Left colon (tissue), 2 donors: ENCODE measurements at places on chromosomes 6 and 20.

GRCh38 chr6:43972913-43973300 lies 154.3 kb downstream of the MRPL14 start:
- DNase-seq: peak; percentile 54

DNA sequence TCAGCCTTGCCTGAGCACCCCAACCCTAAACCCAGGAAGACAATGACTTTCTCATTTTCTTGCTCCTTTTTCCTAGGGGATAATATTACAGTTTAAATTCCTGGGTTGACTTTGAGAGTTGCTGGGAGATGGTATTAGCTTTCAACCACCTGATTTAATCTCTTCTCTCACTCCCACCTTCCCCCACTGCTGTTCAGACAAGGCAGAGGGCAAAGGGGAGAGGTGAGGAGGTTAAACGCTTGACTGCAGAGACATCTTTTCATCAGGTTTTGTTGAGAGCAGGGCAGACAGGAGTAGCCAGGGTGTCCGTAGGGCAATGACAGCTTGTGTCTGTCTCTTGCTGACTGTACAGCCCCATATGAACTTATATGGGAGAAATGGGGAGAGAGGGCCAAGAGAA lies 811.2 kb downstream of the MAFB start:
- no peak for DNase-seq

DNA sequence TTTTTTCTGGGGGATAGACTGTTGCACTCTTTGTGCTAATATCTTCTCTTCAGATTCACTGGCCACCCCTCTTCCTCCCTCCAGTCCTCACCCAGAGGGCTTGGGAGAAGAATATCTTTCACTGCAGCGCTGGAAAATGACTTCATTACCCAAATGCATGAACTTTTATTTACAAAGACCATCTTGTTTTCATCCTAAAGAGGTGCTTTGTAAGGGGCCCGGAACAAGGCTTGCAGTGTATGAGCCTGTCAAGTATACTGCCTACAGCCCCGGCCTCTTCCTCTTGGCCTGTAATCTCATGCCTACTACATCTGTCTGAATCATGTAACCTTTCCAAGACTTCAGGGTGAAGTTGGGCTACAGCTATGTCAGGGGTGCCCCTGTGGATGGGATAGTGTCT lies 554 bp upstream of the LAMA4 start:
- DNase-seq: no peak

- DNase-seq: no peak
Measured at GRCh38 chr6:98380589-98380988, 453.8 kb upstream of the POU3F2 start.

DNA sequence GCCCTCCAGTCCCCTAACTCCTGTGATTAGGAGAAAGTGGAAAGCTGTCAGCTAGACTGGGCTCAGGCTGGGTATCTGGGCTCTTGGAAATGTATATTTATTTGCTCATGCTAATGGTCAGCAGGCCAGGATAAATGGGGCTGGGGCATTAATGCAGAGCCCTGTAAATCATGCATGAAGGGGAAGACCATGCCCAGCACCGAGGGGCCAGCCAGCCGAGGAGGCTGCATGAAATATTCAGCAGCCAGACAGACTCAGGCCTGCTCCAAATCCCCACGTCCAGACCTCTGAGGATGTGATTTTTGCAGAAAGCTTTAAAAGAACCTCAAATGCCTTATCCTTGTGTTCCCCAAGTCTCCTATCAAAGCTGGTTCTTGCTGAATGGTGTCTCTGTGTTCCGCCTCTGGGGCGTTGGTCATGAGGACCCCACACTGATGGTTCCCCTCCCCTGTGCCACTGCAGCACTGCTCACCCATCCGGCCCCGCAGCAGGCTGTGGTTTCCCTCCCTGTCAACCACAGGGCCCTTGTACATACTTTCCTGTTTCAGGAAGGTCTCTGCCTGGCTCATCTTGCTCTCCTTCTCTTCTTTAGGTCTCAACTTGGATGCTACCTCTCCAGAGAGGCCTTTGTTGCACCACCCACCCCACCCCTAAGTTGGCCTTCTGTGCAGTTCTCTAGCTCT lies 358.4 kb downstream of the CDH26 start:
- no peak for DNase-seq

- no peak for DNase-seq
Measured at GRCh38 chr6:114131945-114132344, 161.0 kb upstream of the HDAC2 start.

DNA sequence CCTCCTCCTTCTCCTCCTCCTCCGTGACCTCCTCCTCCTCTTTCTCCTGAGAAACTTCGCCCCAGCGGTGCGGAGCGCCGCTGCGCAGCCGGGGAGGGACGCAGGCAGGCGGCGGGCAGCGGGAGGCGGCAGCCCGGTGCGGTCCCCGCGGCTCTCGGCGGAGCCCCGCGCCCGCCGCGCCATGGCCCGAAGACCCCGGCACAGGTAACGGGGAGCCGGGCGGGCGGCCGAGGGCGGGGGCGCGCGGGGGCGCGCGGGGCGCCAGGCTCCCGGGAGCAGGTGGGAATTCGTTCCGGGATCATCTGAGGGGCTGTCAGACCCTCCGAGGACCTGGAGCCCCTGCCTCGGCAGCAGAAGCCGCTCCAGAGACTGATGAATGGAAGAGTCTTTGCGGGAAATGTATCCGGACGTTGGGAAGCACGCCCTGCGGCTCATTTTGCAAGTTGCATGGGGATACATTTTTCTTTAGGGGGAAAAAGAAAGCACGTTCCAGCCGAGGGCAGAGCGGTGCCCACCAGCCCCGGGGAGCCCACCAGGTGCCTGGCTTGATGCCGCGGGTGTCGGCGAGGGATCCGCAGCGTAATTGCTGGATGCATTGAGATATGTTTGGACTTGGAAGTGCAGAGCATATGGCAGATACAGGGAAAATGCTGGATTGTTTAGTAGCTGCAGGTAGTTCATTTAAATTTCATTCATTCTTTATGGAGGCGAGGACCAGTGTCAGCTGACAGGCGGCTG lies 394 bp downstream of the MYB start:
- no peak for DNase-seq

- no peak for DNase-seq
Measured at GRCh38 chr20:9161311-9161710, 92.4 kb downstream of the PLCB4 start.

GRCh38 chr6:92753956-92754355 lies 665.4 kb downstream of the EPHA7 start:
- DNase-seq: no peak

- no peak for DNase-seq
Measured at GRCh38 chr6:168448243-168448855, 7.4 kb downstream of the SMOC2 start.

DNA sequence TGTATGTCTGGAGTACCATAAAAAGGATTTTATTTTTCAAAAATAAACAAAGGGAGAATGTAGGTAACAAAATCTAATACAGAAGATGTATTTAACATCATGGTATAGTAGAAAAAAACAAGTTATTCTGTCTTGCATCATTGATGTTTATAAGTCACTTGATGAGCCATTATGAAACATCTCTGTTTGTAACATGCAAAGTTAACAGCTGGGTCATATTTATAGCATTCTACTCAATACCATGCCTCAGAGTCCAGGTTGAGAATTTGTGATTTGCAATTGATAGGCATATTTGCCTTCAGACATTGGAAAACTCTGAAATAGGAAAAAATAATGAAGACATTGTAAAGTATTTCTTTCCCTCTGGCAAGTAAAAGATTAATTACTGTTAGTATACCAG lies 52.3 kb upstream of the IL20RA start:
- DNase-seq: no peak

DNA sequence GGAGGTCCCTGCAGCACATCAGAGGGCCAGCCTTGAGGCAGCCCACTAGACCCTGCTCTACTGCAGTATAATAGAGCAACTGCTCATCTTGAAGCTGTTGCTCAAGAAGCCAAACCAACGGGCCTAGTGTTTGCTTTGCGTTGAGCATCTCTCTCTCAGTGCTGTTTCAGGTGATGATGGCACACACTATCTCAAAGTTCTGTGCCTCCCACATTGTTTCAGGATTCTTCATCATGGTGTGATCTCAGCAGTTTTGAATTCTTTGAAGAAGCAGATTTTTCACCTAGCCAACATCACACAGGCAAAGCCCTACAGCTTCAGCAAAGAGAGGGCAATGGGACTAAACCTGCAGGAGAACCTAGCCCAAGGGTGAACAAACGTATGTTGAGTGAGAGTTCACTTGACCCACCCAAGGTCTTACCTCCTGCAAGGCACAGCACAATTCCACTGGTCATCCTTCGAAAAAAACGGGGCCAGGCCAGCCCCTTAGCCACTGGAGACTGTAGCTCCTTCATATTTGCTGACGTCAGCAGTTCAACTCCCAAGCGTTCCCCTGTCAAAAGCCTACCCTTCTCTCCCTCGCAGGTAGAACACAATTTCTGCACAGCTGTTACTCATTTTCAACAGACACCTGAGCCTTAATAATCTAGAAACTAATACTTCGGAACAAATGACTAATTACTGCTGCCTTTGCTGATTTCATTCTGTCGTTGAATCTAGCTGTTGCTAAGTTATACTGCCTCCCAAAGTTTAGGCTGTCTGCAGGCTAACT lies 15.8 kb downstream of the MYB start:
- no peak for DNase-seq

- peak; percentile 40 for DNase-seq
Measured at GRCh38 chr6:143673669-143674068, 4.1 kb upstream of the PHACTR2 start.

- DNase-seq: no peak
Measured at GRCh38 chr6:35084511-35085203, 56.5 kb downstream of the TCP11 start.

DNA sequence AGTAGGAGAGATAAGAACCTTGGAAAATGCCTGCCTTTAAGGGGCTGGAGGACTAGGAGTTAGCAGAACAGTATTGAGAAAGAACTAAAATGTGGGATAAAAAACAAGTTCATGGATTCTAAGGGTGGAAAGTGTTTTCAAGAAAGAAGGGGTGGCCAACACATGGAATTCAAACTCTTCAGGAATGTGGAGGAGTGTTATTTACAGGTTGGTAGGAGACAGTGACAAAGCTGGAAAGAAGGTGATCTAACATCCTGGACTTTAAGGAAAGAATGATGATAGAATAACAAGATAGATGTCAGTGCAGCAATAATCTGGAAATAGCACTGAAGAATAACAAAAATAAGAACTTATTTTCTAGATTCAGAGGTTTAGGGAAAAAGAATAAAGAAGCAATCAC lies 54.0 kb upstream of the TNFRSF21 start:
- DNase-seq: no peak

GRCh38 chr6:3776881-3777507 lies 25.5 kb upstream of the PXDC1 start:
- DNase-seq: no peak

DNA sequence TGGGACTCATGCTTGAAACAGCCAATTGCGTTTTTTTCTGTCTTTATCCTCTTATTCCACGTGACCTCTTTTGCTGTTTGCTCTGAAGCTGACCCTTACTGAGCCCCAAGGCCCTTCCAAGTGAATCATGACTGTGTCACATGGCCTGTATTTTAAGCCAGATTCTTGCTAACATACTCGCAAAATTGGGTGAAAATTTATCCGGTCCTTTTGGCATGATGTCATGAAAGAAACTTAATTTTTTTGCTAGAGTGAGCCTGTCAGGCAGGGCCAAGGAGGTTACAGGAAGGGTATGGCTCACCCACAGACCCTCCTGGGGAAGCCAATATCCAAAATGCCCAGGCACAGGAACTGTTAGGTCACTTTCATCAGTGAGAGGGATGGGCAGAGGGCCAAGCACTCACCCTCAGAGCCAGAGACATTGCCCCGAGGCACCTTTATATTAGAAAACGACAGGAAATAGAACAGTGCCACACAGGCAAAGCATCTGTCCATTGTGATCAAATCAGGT lies 296.7 kb downstream of the CDH26 start:
- DNase-seq: no peak

DNA sequence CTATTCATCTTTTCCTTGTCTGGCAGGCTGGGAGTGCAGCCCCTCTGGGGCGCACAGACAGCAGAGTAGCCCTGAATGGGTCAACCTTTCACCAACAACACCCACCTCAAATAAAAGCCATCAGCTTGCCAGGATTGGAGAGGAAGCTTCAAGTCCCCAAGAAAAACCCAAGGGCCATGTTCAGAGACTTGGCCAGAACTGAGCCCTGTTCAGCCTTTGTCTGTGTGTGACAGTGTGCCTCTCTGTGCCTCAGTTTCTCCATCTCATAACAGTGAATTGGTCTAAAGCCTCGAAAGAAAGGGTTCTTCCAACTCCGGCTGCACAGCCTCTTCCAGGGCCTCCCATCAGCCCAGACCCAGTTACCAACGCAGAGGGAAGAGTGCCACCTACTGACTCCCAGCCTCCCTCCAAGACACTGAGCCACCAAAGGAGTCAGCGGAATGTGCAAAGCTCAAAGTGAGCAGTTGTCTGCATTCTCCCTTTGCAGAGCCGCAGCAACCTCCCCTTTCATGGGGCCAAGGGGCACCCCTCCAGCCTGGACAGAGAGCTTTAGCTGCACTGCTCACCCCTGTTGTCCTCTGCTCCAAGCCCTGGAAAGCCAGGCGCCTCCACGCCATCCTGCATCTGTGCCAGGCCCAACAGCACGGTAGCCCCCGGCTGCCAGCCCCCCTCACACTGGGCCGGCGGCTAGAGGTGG lies 82.7 kb upstream of the TOP1 start:
- no peak for DNase-seq

DNA sequence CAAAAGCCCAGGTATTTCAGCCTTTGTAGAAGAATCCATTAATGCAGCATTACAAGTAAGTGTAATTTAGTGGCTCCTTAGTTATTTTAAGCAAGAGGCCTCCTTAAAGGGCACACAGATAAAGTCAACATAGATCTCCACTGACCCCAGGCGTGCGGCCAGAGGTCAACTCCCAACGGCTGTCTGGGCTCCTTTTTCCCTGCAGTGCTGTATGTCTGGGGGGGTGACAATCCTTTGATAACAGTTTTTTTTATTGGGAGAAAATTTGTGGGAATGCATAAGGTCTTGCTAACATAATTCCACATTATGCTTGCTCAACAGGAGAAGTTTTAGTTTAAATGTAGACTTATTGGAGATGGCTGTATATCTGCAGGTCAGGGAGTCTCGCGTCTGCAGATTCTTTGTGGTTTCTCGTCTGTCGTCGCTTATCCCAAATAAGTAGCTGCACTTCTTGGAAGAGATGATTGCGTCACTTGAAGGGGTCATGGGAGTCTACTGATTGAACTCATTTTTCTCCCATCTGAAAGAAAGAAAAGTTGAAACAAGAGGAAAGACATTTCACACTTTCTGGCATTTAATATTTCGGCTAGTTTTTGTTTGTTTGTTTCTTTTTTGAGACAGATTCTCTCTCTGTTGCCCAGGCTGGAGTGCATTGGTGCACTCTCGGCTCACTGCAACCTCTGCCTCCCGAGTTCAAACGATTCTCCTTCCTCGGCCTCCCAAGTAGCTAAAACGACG lies 151.7 kb upstream of the AKAP12 start:
- no peak for DNase-seq

GRCh38 chr20:3751675-3752385 lies 15.7 kb downstream of the ADISSP start:
- peak; percentile 69 for DNase-seq

DNA sequence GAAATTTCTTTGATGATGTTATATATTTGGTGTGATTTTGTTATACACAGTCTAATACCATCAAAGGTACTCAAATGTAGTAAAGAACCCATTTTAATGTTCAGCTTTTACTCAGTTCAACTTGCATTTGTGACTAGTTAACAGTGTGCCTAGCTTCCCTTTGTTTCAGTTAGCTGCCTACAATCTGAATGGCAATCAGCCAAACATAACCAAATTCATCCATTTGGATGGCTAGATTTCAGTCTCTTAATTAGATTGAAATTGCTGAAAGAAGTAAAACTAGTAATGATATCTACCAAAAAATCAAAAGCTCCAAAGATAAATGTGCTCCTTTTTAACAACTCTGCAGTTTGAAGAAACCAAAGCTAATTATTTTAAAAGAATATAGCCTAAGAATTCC lies 6.9 kb downstream of the EPHA7 start:
- no peak for DNase-seq
